ENCODE measurements at places on chromosomes 4 and X.
A peak's percentile ranks its signal among the peaks of the same experiment; 100 is the strongest.

DNA sequence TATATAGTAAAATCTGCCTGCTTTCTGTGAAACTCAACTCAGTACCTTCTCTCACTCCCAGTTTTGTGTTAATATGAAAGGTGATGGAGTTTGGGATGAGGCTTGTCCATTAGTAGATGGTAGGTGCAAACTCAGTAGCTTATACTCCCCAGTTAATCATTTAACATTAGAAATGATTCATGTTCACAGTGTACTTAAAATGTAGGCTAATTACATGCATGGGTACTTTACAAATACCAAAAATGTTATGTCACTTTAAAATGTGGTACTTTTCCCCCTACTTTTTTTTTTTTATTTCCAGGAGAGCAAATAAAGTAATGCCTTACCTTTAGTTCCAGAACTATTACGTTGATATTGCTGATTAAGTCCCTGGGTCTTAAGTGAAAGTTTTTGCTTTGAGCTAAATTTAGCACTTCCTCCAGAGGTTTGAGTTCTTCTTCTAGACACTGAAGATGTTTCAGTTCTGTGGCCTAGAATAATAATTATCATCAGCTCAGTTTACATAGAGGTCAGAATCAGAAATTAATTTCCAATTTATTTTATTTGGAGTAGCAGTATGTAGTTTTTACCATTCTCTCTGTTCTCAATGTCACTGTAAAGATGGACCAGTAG is 3.0 kb downstream of the IL2 start:
- DNase-seq: no peak

GRCh38 chr4:168880811-168881595 is 129.1 kb downstream of the CBR4 start:
- DNase-seq: no peak

DNA sequence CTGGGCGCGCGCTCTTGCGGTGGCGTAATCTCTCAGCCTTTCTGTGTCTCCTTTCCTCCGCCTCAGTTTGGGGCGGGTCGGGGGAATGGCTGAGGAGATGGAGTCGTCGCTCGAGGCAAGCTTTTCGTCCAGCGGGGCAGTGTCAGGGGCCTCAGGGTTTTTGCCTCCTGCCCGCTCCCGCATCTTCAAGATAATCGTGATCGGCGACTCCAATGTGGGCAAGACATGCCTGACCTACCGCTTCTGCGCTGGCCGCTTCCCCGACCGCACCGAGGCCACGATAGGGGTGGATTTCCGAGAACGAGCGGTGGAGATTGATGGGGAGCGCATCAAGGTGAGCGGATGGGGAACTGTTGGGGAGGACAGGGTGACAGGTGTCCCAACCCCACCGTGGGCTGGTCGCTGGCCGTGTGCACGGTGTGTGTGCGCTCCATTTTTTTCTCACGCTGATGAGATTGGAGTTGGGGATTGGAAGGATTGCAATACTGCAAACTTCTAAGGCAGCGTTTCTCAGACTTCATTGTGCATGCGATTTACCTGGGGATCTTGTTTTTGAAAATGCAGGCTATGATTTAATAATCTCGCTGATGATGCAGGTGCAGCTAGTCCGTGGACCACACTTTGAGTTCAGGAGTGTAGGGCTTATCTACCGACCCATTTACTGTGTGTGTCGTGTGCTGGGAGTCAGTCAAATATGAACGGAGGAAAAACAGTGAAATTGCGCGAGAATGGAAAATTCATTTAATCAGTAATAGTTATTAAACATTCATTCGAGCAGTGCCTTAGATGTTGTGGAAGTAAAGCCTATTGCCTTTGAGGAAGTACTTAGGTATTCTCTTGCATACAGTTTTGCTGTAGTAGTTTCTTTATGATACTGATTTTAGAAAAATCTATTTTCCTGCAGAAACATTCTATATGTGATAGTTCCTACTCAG is at the start of gene RAB33B:
TSS of gene RAB33B (plus strand) at position 11 of the 935 bp plus-strand sequence. CDS start at position 86, 75 bp downstream.
- no peak for DNase-seq

DNA sequence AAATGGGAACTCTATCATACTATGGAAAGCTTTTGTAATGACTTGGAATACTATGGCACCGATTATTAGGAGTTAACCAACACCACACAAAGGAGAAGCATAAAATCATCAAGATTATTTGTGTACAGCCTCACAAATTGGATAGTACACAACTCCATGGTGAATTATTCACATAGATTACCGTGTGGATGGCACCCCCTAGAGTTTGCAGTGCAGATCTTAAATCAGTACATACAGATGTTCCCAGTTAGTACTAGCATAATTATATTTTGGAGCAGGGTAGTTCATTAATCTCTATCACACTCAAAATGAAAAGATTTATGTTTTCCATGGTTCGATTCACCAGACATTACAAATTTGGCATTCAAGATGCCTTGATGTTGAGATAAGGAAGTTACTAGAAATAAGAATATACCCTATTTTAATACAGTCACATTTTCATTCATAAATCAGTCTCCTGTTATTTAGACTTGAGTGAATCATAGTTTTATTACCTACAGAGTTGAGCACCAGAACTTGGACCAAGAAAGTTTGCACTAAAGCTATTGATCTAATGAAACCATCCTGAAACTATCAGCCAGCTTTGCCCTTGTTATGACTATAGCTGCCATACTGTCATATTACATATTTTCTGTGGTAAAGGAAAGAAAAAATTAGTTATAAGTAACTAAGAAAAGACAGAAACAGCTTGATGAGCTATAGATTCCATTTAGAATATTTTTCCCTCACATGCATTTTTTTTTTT is 531.8 kb downstream of the GLUD2 start:
- peak; percentile 27 for DNase-seq

GRCh38 chr4:156158747-156159146 is 205.1 kb upstream of the CTSO start:
- DNase-seq: no peak

DNA sequence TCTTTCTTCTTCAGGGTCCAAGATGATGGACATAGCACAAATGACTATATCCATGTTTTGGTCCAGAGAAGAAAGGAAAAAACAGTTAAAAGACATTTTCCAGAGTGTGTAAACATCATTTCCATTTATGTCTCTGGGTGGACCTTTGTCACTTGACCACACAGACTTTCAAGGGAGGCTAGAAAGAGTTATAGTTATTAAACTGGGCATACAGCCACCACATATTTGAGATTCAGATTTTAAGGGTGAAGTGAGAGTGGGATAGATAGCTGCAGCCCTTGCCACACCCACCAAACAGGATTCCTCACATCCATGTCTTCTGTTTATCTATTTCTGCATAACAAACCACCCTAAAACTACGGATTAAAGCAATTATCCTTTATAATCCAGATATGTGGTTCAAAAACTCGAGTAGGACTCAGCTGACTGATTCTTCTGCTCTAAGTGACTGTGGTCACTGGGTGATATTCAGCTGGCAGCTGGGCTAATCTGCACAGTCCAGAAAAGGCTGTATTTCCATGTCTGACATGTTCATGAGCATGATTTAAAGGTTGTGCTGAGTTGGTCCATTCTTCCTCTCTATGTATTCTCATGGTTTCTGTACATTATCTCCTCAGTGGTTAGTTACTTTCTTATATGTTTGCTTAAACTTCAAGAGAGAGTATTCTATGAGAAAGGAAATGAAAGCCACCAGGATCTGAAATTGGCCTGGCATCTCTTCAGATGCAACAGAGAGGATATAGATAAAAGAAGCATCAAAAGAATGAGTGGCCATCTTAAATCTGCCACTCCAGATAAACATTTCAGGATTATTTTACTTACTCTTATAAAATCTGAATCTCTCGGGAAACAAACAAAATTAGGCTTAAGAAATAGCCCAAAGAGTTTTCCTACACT is 459.8 kb upstream of the CTSO start:
- DNase-seq: no peak

- no peak for DNase-seq
These were observed 321 bp upstream of the HPRT1 start for GRCh38 chrX:134459683-134460004.

- DNase-seq: no peak
These were observed 32.5 kb downstream of the FSTL5 start for GRCh38 chr4:162131256-162131655.

- DNase-seq: no peak
These were observed 11.8 kb downstream of the TCEAL1 start for GRCh38 chrX:103640401-103641155.

DNA sequence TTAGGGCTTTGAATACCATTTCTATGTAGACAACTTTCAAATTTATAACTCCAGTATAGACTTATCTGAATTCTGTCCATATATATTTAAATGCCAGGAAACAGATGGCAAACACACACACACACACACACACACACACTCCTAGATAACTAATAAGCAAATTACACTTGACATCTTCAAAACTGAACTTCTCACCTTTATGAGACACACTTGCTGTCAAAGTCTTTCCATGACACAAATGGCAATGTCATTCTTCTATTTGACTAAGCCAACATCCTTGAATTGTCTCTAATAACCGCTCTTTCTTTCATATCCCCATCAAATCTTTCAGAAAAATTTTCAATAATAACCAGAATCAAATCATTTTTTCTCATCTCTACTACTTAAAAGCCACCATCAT is 402.4 kb downstream of the PCDH18 start:
- DNase-seq: no peak

GRCh38 chr4:38091636-38092035 is 131.4 kb downstream of the PTTG2 start:
- DNase-seq: no peak

GRCh38 chr4:140346136-140346535 is 27.3 kb upstream of the SCOC start:
- no peak for DNase-seq

GRCh38 chr4:22048323-22048722 is 99.8 kb upstream of the KCNIP4 start:
- no peak for DNase-seq

- DNase-seq: no peak
These were observed 45.0 kb downstream of the CPZ start for GRCh38 chr4:8637456-8637984.

DNA sequence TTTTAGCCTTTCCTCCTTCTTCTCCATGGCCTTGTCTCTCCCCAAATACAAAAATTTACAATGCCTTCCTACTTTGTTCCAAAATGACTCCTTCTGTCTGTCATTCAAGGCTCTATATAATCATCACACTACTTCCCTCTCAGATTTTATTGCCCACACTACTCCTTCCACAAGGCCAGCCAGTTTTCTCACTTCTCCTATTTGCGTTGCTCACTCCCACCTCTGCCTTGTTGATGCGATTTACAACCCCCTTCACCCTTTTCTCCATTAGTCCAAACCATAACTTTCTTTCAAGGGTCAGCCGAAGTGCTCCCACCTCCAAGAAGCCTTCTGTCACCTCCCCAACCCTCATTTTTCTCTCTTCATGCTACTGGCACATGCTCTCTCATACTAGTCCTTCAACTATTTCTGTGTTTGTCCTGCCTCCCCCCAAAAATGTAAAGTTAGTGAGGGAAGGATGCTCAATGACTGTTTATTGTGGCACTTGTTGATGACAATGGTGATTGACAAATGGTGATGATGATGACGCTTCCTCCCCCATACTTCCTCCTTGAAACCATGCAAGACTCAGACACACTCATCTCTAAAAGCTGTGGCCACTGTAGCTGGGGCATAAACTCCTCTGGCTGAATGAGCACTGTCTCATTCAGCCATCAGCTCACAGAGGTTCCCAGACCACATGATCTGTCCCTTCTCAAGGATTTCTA is 2.7 kb upstream of the XKRX start:
- no peak for DNase-seq

DNA sequence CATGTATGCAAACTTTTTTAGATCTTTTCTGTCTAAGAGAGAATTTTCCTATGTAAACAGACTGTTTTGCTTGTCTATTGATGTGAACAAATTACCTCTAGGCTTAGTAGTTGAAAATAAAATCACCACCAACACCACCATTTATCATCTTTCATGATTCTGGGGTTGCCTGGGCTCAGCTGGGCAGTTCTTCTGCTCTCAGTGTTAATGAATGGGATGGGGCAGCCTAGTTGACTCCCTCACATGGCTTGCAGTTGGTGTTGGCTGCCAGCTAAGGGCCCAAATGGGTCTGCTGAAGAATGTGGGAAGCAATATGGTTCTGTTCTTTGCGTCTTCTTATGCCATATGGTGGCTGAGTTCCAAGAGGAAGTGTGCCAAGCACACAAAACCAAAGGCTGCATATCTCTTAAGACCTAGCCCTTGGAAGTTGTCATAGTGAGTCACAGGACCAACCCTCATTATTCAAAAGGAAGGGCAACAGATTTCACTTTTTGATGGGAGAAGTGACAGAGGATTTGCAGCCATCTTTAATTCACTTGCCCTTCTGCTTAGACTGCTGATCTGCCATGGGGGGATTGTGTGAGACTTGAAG is 17.9 kb downstream of the REELD1 start:
- no peak for DNase-seq

DNA sequence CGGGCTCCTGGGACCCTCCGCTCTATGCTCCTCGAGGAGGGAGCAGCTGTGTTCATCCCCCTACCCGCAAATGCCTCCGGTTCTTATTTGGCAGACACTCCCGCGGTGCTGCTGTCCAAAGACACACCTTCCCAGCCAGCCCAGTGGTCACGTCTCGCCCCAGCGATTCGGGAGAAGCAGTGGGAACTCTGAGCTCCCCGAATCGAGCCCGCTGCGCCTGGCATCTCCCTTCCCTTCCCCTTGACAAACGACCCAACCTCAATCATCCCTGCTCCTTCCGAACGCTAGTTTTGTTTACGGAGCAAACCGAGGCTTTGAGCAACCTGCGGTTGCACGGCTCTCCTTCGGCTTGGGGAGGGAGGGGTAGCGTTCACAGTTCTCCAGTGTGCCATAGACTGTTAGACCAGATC is 317 bp upstream of the FRMPD4 start:
- DNase-seq: no peak

DNA sequence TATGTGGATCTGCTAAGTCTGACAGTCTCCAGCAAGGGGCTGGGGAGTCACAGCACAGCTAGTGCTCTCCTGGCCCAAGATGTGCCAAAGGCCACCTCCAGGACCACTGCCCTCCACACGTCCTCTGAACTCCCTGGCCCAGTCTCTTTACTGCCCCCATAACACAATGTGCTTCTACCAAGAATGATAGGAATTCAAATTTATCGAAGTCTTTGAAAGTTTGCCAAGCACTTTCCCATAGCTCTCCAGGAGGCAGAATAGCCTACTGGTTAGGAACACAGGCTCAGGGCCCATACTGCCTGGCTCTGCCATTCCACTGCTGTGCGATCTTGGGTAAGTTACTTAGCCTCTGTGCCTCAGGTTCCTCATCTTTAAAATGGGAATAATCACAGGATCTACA is 86.7 kb downstream of the NHSL2 start:
- DNase-seq: no peak

DNA sequence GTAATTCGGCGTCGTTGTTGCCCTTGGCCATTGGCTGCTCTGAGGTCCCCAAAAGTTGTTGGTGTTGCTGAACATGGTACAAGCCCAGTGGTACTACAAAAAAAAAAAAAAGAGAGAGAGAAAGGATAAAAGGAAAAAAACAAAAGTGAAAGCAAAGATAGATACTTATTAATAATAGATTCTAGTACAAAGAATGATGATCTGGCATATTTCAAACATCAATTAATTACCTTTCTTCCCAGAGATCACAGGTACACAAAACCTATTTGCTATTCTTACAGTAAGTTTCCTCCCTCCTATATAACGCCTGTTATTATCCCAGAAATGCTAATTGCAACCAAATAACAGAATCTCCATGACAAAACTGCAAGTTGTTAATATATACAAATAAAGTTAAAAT is 188.9 kb downstream of the FBXW7 start:
- DNase-seq: no peak

GRCh38 chr4:65661471-65661870 is 8.8 kb downstream of the EPHA5 start:
- no peak for DNase-seq
